Testis (tissue), 5 donors: ENCODE measurements at places on chromosomes 7 and 10.

DNA sequence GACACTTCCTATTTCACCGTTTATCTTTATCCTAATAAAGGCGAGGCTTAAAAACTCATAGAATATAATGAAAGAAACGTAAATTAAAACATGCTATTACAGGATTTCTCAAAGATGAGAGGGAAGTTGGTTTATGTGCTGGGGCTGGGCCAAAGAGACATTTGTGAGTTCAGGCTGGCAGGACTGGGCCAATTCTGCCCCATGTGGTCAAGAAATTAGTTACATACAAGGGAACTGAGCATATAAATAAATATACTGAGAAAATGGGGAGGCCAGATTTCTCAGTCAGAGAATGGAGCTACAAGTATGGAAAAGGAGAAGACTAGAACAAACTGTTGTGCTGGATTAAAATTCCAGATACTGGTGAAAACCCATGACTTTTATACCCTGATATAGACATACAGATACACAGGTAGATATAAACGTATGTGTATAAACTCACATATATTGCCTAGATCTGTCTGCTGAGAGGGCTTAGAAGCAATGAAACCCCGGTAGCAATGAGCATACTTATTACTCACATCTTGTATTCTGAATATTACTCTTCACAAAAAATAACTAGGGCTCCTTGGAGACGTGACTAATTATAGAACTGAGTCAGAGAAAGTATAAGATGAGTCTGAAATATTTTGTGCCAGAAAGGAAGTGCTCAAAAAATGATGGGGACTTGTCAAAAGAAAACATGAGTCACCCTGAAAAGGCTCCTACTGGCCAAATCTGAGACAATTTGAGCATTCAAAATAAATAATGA is 155.7 kb upstream of the FGFR2 start:
- DNase-seq: no peak

DNA sequence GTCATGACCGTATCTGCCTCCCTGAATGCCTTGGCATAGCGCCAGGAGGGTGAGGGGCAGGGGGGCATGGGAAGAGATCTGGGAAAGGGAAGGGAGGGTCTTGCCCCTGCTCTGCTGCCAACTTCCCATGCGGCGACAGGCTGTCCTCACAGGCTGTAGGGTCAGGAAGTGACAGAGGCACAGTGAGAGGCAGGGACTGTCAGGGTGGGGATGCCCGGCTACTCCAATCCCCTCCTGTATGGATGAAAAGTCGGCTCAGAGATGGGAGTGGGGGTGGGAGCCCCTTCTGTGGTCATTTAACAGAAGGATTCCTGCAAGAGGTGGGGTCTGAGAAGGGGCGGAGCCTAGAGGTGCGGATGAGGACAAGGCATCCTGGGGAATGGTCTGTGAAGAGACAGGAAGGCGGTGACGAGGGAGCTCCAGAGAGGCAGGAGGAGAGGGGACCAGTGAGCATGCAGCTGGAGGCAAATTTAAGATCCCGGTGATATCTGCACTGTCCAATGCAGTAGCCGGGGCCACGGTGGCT is 20.8 kb upstream of the UNC5B start:
- DNase-seq: no peak

DNA sequence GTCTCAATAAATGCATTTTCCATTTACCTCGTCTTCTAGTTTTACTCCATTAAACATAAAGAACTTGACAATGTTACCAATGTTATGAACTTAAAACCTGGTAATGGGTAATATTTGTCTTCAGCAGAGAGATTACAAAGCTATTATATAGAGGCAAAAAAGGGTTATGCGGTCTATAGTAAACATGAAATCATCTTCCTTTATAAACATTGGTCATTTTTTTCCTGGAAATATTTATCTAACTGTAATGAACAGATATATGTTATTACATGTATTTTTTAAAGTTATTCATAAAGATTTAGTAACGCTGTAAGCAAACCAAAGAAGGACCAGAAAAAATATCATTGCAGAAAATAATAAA is 1.3 kb downstream of the VWDE start:
- DNase-seq: no peak

GRCh38 chr7:28804990-28805389 is 153.1 kb downstream of the TRIL start:
- DNase-seq: no peak

- no peak for DNase-seq
Measured at GRCh38 chr10:101858723-101859500, 15.3 kb upstream of the KCNIP2 start.

GRCh38 chr7:77316219-77316978 is 99.8 kb downstream of the GSAP start:
- DNase-seq: no peak
